ENCODE measurements at places on chromosomes 1 and 21. TPM values are rescaled to one million over a fixed set of nuclear protein-coding genes. Genes with fewer than 3 reads are reported as not detected.

COL8A2 gene
- 3.8 TPM for polyA plus RNA-seq

WDR26 gene
- 30.0 TPM for polyA plus RNA-seq

ASCL5 gene
- polyA plus RNA-seq = 0.14 TPM

CELA3A gene
- 0.26 TPM for polyA plus RNA-seq

NTRK1 gene
- 0.24 TPM for polyA plus RNA-seq

ITLN2 gene
- polyA plus RNA-seq = 9.0 TPM

UMODL1 gene
- polyA plus RNA-seq = 0.14 TPM

TMPRSS15 gene
- polyA plus RNA-seq = not detected

FNBP1L gene
- polyA plus RNA-seq = 21.0 TPM

CFHR2 gene
- not detected for polyA plus RNA-seq

TRAF3IP3 gene
- 15.7 TPM for polyA plus RNA-seq

Data from lung (tissue), 17 donors.